Esophagus squamous epithelium (tissue), 5 donors: ENCODE measurements at places on chromosomes 7 and 10.

DNA sequence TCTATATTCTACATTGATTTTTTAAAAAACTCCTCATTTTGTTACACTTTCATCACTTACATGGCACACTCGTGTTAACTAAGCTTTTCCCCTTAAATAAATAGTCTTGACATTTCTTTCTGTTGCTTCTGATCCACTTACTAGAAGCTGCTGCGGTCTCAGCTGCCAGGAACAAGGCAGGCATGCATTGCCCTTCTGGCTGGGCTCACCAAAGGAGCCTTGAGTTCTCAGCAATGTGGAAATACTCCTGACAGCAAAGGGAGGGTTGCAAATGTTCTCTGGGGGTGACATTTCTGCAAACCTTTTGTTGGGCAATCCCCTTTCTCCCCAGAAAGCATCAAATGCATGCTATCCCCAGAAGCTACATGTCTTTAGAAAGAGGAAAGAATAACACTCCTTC lies 350.1 kb downstream of the PRPF18 start:
- no peak for DNase-seq

GRCh38 chr10:43079856-43080255 lies 3.0 kb downstream of the RET start:
- DNase-seq: no peak

DNA sequence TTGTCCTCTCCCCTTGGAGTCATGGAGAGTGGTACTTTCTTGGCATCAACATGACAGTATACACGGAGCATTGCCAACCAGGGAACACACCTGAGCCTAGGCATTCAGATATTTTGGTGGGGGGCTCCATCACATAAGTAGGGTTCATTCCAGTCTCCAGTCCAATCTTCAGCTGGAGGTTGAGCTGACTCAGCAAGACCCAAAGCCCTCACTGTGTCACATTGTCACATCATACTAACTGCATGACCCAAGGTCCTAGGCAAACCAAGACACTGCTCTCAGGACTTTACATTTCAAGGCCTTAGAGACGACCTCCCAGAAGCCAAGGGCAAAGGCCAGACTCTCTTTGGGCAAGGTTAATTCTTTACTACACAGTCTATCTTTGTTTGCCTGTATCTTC lies 190.1 kb downstream of the TMEM178B start:
- no peak for DNase-seq

GRCh38 chr10:59281861-59282260 lies 80.5 kb downstream of the FAM13C start:
- no peak for DNase-seq

DNA sequence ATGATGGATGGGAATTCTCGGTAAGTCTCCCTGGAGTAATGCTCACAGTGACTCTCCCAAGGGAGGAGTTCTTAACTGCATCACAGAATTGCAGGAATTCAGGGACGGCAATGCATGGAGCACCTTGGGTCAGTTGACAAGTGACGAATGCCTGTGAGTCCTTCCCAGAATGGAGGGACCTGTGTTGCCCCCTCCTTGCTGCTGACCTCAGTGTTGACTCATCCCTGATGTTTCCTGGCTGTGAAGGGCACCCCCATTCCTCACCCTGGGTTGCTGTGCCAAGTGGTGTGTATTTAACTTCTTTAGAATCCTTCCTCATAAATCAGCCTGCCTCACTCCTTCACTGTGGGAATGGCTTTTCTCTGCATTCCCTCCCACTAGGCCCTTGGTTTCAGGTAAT lies 98.9 kb downstream of the LRMDA start:
- no peak for DNase-seq

GRCh38 chr7:78412216-78412858 lies 613.8 kb downstream of the PHTF2 start:
- DNase-seq: no peak

GRCh38 chr10:109947111-109947920 lies 24.0 kb upstream of the XPNPEP1 start:
- no peak for DNase-seq

GRCh38 chr10:10794791-10795191 lies 222.9 kb upstream of the CELF2 start:
- DNase-seq: no peak

DNA sequence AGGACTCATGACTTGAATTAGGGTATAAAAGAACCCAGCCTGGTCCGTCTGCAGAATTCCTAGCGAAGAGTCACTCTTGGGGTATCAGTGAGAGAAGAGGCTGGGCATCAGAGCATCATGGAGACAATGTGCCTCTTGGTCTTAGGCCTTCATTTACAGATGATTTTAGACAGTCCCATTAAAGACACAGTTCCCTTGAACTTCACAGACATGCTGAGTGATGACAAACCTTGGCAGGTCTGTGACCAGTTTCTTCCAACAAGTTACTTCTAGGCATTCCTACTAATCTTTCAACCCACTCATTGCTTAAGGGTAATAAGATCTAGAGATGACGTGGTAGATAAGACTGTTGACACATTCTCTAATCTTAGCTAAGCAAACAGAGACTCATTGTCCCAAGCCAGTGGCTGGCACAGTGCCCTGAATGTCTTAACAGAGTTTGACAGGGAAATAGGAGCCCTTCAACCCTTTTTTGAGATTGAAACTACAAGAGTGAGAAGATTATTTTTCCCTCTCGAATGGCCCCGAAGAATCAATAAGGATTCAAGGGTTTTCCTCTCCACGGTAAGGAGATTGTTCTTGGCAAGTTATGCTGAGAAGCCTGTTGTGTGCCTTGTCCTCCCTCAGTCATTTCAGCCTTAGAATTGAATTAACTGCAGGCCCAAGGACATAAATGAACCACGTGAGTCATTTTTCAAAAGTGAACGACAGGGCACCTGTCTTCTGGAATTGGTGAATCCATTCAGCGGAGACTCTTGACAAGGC lies 281.1 kb downstream of the CCDC3 start:
- DNase-seq: no peak

- DNase-seq: no peak
Measured at GRCh38 chr10:100089241-100089640, 7.6 kb upstream of the CPN1 start.

DNA sequence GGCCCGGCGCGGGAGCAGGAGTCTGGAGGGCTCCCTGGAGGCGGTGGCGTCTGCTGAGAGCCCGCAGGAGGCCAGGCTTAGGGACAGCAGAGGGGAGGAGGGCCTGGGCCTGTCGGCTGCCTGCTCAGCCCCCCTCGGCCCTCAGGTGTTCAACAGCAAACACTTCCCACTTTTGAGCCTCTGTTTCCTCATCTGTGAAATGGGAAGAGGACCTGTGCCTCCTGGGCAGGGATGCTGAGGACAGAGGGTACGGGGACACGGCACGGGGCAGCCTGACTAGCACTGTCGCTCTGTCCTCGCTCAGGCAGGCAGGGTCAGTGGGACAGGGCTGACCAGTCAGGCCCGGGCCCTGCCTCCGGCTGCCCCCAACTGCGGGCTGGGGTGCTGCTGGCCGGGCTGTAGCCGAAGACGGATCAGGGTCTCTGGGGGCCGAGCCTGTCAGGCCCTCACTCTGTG lies 663 bp downstream of the CYP2W1 start:
- DNase-seq: no peak

GRCh38 chr7:24910551-24911212 lies 69.3 kb downstream of the OSBPL3 start:
- no peak for DNase-seq

DNA sequence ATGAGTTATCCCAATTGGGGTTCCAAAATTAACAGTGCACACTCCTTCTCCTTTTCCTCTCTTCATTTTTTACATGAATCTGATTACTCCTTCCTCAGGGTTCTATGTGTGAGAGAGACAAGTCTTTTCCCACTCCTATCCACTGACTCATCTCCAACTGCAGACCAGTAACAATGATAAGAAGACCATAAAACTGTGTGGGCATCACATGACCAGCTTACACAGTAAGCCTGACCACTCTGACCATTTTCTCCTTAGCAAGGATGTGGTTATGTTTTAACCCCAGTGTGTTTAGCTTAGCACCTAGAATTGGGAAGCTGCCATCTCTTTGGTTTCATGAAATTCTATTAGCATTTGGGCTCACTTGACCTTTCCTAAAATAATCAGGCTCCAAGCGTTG lies 145.0 kb upstream of the CALCR start:
- no peak for DNase-seq

- no peak for DNase-seq
Measured at GRCh38 chr10:86535132-86535882, 13.7 kb upstream of the WAPL start.

- DNase-seq: no peak
Measured at GRCh38 chr10:77560052-77560451, 77.6 kb downstream of the KCNMA1 start.

- no peak for DNase-seq
Measured at GRCh38 chr7:25595996-25596395, 367.7 kb upstream of the NPVF start.

- DNase-seq: no peak
Measured at GRCh38 chr7:55023841-55024505, 5.2 kb downstream of the EGFR start.

DNA sequence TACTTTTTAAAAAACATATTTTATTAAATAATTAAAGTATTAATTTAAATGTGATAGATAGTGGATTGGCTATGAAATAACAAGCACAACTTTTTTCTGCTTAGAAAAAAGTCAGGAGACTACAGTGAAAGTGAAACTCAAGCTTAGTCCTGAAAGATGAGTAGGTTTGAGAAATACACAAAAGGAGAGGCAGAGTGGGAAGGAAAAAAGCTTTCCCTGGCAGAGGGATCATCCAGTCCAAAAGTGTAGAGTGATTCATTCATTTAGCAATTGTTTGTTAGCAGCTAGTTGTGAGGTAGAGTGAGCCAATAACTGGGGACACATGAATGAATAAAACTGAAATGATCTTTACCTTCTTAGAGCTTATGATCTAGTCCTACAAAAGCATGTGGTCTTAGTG lies 93.5 kb downstream of the FOXP2 start:
- DNase-seq: no peak

DNA sequence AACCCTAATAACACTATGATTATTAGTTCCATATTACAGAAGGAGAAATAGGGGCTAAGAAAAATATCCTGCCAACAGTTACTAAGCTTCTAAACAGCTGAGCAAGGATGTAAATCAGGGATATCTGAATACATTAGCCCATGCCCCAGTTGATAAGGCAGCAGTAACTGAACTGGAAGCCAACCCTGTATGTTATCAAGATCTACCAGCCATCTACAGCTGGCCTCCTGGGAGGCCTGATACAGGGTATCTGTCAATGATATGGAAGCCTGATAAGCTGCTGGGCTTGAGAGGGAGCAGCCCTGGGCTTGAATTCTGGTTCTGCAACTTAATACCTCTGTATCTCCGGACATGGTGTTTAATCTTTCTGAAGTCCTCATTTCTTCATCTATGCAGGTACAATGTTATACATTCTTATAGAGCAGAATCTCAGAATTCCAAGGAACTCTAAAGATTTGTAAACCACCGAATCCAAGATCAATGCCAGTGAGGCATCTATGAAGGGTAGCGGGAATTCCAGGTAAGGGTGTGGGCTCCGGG lies 37.9 kb upstream of the AFAP1L2 start:
- no peak for DNase-seq

DNA sequence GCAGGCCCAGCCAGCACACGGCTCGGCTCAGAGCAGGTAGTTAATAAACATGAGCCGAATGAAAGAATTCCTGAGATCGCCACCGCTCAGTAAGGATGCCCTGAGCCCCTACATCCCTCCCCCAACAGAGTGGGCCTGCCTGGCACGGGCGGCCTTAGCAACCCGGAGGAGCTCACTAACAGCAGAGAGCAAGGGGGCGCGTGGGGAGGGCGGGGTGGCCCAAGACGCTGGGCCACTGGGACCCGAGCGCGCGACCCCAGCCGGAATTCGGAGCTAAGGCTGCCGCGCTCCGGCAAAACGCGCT lies 403 bp upstream of the ENO4 start:
- DNase-seq: no peak

GRCh38 chr10:14982744-14983143 lies 23.6 kb downstream of the MEIG1 start:
- DNase-seq: no peak

DNA sequence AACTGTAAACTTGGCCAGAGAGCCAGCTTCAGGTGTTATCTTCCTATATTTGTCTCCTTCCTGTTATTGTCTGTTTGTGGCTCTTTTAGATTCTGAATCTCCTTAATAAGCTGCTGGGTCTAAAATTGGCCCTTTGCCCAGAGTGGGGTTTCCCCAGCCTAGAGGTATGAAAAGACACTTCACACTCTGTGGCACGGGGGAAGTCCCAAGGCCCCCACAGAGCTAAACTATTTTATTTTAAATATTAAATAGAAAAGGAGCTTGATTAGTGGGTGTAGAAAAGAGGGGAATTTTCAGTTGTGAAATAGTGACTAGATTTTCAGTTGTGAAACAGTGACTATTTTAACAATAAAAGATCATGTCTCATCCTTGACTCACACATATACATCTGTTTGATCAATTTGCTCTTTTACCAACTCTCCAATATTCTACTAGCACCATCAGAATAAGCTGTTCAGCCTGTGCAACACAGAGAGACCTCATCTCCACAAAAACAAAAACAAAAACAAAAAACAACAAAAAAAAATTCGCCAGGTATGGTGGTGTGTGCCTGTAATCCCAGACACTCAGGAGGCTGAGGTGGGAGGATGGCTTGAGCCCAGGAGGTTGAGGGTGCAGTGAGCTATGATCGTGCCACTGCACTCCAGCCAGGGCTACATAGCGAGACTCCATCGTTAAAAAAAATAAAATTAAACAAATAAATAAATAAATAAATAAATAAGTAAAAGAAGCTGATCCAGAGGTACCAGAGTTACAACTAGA lies 24.9 kb upstream of the ADO start:
- no peak for DNase-seq

DNA sequence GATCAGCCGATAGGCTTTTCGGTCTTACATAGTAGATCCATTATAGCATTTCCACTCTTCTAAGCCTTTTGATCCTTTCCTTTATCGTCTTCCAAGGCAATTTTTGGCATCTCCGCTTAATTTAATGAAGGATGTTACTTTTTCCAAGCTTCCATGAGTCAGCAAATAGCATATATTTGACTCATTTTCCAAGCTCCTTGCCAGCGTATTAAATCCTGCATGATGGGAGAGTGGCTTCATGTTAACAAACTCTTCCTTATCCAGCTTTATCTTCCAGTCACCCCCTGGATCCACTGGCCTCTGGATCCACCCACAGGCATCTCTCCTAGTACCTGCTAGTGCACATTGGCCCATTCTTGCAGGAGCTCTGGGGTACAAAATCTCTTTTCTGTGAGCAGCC lies 13.0 kb downstream of the OR9A2 start:
- DNase-seq: no peak

GRCh38 chr7:44564606-44565005 lies 9.1 kb downstream of the DDX56 start:
- no peak for DNase-seq
